Vagina (tissue), 2 donors: ENCODE measurements at places on chromosomes 11 and 22. TPM values are rescaled to one million over a fixed set of nuclear protein-coding genes. Genes with fewer than 3 reads are reported as not detected.

GRCh38 chr11:86627776-86628455, 44.5 kb downstream of the ME3 start:
- DNase-seq = no peak

DNA sequence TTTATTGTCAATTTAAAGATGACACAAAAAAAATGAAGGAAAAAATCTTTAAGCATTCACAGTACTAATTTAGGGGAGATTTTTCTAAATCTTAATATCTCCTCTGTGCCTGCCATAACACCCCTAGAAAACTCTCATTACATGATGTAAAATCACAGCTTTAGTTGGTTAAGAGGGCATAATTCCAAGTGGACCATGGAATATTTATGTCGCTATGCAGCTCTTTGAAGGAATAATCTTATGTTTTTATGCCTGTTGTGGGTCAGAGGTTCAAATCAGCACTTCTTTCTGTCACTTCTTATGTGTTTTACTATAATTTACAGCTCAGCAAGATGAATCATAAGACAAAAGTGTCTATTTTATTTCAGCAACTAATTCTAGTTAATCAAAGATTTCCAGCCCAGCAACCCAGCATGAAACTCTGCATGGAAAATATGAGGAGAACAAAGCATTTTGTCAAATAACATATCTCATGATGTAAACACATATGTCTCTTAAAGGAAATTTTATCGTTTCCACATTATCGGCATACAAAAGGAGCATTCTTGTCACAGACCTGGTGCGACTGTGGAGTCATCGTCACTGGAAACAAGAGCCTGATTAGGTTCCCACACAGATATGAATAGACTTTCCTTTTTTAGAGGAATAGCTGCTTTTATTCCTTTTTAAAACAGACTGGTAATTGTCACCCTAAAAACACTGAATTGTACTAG, 274.8 kb downstream of the SOX6 start:
- no peak for DNase-seq

DNA sequence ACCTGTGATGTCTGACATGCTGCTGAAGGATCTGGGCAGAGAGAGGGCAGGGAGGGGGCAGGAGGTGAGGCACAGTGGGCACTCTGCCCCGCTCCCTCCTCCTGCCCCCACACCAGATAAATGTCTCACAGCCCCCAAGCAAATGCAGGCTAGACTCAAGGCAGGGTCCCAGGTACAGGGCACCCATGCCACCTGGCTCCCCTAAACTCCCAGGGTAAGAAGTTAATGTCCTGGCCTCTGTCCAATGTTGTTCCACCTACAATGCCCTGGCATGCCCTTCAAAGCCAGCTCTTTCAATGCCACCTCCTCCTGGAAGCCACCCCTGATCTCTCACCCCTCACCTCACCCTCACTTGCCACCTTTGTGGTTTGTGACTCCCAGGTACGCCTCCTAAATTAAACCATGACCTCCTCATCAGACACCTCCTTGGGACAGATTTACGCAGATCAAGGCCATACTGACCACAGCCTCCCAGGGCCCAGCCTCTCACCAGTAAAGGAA, 16.0 kb downstream of the CARD10 start:
- no peak for DNase-seq

GRCh38 chr22:47738472-47739013, 976.1 kb downstream of the TBC1D22A start:
- DNase-seq = no peak

- DNase-seq = no peak
Observed at GRCh38 chr11:289712-290620, 1.0 kb downstream of the PGGHG start.

GRCh38 chr11:119316729-119317591, at the start of gene MCAM:
MCAM (minus strand) TSS chr11:119317130; CDS start chr11:119317101, 29 bp downstream.
- DNase-seq = no peak

GRCh38 chr11:2210366-2211112, 38.9 kb upstream of the TH start:
- DNase-seq = peak; percentile 91

DNA sequence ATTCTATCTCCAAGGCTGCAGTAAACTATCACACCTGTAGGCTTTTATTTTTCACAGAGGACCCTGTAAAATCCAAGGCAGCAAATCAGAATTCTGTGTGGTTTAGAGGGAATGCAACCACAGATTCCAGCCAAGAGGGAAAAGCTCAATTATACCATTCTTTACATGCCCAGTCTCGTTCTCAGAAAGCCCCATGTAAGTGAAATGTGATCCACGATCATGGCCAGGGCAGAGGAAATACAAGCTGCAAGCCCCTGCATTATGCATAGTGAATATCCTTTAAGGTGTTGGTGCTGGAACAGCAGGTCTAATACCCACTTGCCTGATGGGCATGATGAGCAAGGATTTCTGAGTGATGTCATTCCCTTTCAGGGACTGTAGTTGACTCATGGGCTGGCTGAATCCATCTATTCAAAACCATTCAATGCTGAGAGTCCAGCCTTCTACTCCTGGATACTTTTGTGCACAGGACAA, 198.7 kb upstream of the MTMR2 start:
- DNase-seq = no peak

DNA sequence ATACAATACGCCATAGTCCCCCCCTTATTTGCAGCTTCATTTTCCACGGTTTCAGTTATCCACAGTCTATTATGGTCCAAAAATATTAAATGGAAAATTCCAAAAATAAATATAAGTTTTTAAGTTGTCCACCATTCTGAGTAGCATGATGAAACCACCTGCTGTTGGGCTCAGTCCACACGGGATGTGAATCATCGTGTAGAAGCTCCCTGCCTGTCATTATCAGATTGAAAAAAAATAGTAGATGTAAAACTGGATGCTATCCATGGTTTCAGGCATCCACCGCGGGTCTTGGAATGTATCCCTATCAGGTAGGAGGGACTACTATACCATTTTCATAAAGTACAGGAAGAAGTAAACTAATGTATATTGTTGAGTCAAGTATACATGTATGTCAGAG, 127.4 kb downstream of the TTC17 start:
- DNase-seq = no peak

GRCh38 chr22:45757936-45758335, 86.3 kb downstream of the ATXN10 start:
- no peak for DNase-seq

DNA sequence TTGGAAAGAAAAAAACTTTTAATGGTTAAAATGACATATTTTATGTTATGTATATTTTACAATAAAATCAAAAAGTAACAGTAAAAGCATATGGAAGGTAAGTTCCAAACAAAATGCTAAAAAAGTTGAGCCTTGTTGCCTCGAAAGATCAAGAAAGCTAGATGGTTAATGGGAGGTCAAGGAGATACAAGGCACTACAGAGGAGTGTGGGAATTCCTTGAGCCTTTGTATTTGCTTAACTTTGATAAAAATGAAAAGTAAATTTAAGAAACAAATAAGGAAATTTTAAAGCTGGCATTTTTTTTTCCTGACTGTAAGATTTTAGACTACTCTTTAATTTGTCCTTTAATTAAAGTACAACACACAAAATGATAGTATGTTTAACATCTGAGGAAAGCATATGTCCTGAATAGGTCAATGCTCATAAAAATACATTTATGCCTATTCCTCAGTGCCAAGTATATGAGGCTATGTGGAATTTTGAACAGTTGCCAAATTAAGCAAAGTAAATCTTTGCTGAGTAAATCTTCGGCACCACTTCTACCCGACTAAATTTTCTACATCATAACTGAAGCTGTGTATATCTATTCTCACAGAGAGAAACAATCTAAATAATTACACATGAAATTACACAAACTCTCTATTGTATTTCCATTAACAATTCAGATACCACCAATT, 108.8 kb downstream of the TTC28 start:
- no peak for DNase-seq

- no peak for DNase-seq
Observed at GRCh38 chr11:47186700-47187695, 764 bp upstream of the PACSIN3 start.

- no peak for DNase-seq
Observed at GRCh38 chr11:78038697-78039313, 15.7 kb upstream of the KCTD14 start.

- no peak for DNase-seq
Observed at GRCh38 chr11:36352922-36353321, 56.8 kb downstream of the PRR5L start.

GRCh38 chr11:63805844-63806415, 7.3 kb upstream of the SPINDOC start:
- DNase-seq = no peak

DNA sequence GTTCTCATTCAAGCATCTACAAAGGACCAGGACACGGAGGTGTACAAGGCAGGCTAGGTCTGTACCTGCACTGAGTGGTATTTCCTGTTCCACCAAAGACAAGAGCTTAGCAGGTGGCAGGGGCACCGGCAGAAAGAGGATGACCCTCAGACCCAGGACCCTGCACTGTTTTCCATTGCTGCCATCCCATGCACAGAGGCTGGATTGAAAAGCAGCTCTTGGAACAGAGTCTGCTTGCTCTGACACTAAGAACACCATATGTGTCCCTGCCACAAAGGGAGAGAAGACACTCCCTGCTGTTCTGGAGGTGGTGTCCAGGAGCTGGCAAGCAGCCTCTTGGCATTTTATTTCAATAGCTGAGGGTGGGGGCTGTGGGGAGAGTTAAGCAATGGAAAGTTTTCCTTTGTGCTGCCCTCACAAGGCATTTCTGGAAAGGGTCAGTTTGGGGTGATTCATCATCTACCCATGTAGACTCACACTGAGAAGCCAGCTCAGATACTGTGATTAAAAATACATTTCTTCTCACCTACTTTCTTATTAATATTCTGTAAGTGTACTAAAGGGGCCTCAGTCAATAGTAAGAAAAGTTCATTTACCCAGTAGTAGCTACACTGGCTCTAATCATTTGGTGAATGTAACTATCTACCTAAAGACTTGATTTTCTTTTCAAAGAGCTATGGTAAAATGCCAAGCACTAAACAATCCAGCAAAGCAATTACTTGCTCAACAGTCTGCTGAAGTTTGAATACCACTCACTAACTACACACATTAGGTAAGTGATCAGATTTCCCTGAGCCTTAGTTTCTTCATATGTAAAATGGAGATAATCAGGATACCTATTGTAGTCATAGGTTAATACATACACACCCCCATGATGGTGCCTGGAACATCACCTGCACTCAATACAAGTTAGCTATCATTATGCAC, 55.2 kb downstream of the SLC1A2 start:
- no peak for DNase-seq

- no peak for DNase-seq
Observed at GRCh38 chr11:128933481-128934178, 9.0 kb downstream of the TP53AIP1 start.

- DNase-seq = no peak
Observed at GRCh38 chr22:45537734-45538181, 35.1 kb downstream of the FBLN1 start.

DNA sequence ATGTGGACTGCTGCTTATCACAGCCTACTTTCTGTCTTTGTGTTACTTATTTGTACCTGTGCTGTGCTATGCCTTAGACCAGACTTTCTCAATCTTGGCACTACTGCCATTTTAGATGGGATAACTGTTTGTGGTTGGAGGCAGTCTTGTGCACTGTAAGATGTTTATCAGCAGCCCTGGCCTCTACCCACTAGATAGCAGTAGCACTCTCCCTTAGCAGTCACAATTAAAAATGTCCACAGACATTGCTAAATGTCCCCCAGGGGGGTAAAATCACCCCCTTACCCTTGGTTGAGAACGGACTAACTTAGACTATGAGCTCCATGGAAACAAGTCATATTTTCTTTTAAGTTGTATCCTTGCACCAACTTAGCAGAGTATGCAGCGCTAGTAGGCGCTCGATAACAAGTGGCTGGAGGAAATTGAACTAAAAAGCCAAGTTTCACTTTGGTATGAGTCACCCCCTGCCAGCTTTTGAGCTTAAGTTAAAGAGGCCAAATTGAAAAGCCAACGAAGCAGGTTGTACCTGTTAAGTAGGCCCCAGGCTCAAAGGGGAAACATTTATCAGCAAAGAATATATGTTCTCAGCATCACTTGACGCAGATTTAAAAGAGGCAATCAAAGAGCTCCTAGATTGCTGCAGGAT, 304.8 kb upstream of the SORL1-AS1 start:
- no peak for DNase-seq

GRCh38 chr11:106152824-106153223, 75.4 kb downstream of the AASDHPPT start:
- no peak for DNase-seq

- DNase-seq = no peak
Observed at GRCh38 chr11:114087025-114087424, 27.5 kb downstream of the ZBTB16 start.

GRCh38 chr11:5809122-5809519, 397 bp downstream of the OR52N2 start:
- no peak for DNase-seq

Gene ARHGAP42
- total RNA-seq = 5.9 TPM

Gene OR52A1
- total RNA-seq = not detected

Gene SEC14L2
- total RNA-seq = 20.6 TPM

Gene OR10A2
- total RNA-seq = not detected

Gene DERL3
- 0.25 TPM for total RNA-seq

Gene SAA4
- 1.7 TPM for total RNA-seq

Gene P2RY2
- 27.3 TPM for total RNA-seq

Gene PANX3
- total RNA-seq = not detected
